NT2/D1 (cell line): ENCODE measurements at places on chromosomes 3 and 15.

- peak; percentile 89 for DNase-seq
These were observed at the start of gene HSPBAP1 for GRCh38 chr3:122793568-122794416. HSPBAP1 (minus strand) TSS chr3:122793831; CDS start chr3:122793680, 151 bp downstream.

DNA sequence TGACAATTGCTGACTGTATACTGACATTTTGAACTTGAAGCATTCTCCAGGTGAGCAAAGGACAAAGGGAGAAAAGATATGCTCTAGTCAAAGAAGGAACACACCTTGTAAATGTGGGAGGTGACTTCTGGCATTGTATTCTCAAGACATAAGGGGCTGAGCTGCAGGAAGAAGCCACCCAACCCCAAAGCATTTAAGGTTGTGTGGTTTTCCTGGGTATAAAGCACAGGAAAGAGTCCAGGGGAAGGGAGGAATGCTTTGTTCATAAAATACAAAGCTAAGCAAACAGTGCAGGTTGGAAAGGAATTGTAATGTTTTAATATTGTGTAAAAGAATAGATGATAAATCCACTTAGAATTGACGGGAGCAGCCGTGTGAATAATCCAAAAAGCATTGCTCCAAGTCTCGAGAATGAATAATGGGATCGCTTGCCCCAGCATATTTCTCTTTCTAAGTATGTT lies 102.4 kb upstream of the LRIG1 start:
- no peak for DNase-seq

GRCh38 chr15:54353726-54354125 lies 375.5 kb downstream of the UNC13C start:
- no peak for DNase-seq

GRCh38 chr3:111936191-111936841 lies 42.5 kb upstream of the ABHD10 start:
- DNase-seq, result no peak

- DNase-seq, result no peak
These were observed 187.4 kb downstream of the MECOM start for GRCh38 chr3:169475978-169476698.

- DNase-seq, result no peak
These were observed 88.8 kb downstream of the HES1 start for GRCh38 chr3:194224471-194225417.

DNA sequence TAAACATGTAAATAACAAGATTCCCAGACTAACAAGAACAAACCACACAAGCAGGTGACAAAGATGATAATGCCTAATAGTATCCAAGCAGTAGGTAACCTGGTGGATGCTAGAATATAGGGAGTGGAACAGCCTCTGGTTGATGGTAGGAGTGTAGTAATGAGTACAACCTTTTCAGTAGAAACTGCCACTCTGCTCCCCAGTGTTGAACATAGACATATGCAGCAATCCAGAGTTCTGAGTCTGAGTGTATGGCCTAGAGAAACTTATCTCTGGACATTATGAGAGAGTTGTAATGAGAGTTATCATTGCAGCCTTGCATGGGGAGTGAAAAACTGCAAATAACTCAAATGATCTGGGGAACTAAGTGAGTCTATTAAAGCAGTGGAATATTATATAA lies 76.1 kb upstream of the ACAD9 start:
- DNase-seq, result no peak

GRCh38 chr3:103515116-103515515 lies 1080.3 kb downstream of the ZPLD1 start:
- DNase-seq, result no peak

- DNase-seq, result no peak
These were observed 24.2 kb downstream of the UBE2Q2 start for GRCh38 chr15:75867449-75867848.

GRCh38 chr3:183252973-183253527 lies at the start of gene B3GNT5:
B3GNT5 (plus strand) TSS chr3:183253253; CDS start chr3:183269799, 16,546 bp downstream.
- DNase-seq, result no peak

DNA sequence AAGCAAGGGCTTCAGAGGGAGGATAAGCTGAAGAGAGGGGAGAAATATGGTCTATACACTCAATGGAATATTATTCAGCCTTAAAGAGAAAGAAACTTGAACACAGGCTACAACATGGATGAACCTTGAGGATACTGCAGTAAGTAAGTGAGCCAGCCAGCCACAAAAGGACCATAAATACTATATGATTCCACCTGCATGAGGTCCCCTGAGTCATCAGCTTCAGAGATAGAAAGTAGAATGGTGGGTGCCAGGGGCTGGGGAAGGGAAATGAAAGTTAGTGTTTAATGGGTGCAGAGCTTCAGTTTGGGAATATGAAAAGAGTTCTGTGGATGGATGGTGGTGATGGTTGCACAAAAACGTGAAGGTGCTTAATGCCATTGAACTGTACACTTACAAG lies 68.4 kb upstream of the SEC13 start:
- DNase-seq, result no peak

GRCh38 chr15:101159936-101160815 lies 91.7 kb downstream of the CHSY1 start:
- no peak for DNase-seq

GRCh38 chr3:62962714-62963113 lies 87.5 kb upstream of the CADPS start:
- DNase-seq, result no peak

GRCh38 chr3:51974277-51974962 lies 444 bp upstream of the ABHD14A start:
- DNase-seq, result no peak

- no peak for DNase-seq
These were observed 25.1 kb upstream of the ETV5 start for GRCh38 chr3:186133980-186134379.

- no peak for DNase-seq
These were observed 460.9 kb upstream of the KCNMB2 start for GRCh38 chr3:178075344-178075743.

- DNase-seq, result no peak
These were observed 159.4 kb upstream of the CHRM5 start for GRCh38 chr15:33808720-33809457.

DNA sequence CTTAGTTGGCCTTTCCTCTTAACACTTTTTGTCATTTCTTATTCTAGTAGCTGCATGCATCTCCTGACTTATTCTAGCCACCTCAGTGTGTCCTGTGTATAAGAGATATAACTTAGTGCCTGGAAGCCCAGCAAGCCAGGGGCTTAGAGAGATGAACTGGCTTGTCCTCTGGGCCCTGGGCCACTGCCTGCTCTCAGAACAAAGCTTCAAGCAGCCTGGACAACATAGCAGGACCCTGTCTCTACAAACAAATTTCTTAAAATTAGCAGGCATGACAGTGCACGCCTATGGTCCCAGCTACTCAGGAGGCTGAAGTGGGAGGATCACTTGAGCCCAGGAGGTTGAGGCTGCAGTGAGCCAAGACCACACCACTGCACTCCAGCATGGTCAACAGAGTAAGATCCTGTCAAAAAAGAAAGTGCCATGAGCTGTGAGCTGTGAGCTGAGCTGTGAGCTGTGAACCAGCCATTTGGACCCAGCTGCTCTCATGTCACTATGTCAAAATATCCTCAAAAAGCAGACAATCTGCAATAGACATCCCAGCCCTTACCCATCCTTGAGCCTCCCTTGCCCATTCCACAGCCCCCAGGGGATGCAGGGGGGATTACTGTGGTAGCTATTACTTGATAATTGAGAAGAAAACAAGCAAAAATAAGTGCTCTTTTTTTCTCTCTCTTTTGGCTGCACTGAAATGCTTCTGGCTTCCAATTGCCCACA lies 174.5 kb downstream of the OPA1 start:
- DNase-seq, result no peak

GRCh38 chr3:16369885-16370284 lies 104.9 kb downstream of the OXNAD1 start:
- peak; percentile 47 for DNase-seq

DNA sequence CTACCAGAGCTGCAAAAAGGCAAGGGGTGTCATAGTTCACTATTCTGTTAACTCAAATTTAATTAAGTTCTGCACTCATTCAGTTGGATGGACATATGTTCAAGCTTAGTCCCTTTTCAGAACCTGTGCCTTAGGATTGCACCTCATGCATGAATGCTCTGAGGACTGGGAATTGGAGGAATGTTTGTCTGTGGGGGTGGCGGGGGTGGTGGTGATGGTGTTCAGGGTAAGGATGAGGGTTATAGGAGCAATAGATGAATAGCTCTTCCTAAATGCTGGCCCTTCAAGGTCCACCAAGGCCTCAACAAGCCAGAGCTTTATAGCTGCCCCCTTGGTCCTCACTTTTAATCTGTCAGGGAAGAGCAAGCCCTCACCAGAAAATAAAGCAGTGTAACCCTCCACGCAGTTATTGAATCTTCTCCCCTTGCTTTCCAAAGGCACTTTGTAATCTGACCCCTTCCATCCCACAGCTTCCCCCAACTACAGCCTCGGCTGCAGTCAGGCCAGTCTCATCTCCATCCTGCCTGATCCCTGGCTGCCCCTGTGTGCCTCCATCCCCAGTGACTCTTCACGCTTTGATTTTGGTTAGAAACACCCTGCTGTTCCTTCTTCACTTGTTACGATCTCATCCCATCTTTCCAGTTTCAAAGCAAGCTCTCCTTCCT lies 221.6 kb upstream of the LMCD1 start:
- no peak for DNase-seq

DNA sequence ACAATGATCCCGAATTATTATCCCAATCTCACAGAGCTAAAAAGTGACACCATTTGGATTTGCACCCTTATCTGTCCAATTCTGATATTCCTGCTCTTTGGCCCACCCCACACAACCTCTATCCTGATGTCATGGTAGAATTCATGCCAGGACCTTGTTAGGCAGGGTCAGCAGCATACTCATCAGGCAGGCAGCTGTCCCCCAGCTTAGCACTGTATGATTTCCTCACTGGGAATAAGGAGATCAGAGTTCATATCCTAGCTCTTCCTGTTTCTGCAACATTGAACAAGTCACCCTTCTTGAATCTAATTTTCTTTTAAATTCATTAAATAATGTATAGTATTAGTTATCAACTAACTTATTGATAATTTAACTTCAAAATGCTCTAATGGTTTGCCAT lies 12.0 kb upstream of the C3orf80 start:
- no peak for DNase-seq

DNA sequence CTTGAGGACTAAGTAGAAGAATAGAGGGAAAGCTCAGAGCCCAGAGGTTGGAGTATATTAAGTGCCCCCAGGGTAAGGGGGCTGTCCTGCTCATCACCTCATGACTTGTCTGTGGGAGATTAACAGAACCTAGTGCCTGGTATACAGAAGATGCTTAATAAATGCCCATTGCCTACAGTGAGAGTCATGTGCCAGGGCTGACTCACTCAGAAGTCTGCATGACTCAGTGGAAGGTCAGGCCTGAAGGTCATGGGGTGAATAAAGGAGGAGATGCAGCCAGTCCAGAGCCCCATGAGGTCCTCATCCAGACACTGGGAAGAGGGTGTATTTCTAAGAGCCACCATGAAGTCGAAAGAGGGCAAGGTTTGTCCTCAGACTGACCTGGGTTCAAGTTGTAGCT lies 62.5 kb upstream of the TLE3 start:
- no peak for DNase-seq

GRCh38 chr15:41982133-41982930 lies 10.0 kb upstream of the EHD4 start:
- no peak for DNase-seq

DNA sequence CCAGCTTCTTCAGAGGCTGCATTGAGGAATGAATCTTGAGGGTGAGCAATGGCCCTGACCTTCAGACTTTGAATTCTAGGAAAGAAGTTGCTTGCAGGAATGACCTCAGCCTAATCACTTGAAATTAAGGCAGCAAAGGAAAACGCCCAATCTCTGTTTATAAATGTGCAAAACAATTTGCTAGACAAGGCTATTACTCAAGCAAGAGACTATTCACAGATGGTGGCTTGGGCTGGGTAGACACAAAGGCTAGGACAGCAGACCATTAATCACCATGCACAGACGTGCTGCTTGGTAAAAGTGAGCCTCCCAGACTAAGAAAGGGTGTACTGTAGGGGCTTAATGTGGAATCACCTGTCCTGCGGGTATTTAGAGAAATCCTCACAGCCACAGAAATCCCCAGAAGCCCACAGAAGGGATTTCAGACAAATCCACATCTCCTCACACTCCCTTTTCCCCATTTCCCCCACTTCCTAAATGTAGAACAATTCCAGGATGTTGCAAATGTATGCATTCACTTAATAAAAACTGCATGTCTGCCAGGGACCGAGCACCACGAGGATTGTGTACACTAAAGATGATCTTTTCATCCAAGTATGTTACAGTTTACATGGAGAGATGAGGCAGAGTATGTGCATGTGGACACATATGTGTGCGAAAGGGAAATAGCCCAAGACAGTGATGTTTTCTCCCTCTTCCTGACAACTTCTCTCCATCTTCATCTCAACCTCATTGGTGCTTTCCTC lies 259.5 kb downstream of the THSD4 start:
- no peak for DNase-seq

DNA sequence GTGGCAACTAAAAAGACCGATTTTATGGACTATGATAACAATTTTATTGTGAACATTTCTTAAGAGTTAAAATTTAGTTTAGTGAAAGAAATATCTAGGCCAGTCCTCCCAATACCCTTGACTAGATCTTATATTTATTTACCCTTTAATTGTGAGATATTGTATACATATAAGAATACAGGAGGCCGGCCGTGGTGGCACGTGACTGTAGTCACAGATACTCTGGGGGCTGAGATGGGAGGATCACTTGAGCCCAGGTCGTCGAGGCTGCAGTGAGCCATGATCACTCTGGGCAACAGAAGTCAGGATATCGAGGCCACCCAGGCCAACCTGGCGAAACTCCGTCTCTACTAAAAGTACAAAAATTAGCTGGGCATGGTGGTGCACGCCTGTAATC lies 756 bp upstream of the RMDN3 start:
- no peak for DNase-seq

DNA sequence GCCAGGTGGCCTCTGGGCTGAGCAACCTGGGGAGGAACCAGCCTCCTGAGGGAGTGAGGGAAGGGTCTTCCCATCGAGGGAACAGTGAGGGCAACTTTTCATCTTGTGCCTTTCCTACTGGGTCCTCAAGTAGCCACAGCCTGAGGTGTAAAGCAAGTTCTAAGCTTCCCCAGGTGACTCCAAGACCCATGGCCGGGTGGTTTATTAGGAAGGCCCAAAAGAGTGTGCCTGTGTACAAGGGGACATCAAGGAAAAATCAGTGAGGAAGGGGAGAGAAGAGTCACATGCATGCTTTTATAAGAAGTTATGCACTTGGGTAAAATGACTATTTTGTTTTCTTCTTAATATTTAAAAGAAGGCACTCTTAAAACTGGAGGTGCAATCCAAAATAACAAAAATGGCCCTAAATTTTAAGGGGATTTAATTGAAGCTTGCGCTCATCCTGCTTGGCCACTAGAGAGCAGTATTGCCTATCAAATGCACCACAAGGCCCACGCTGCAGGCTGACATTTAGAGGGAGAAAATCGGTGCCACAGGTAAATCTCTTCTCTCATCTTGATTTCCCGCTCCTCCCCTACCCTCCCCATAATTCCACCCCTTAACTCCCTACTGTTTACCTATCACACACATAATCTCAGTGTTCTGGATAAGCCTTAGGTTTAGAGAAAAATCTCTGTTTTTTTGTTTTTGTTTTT lies 6.7 kb downstream of the NANOGP8 start:
- peak; percentile 39 for DNase-seq

- DNase-seq, result no peak
These were observed 377.2 kb downstream of the RAP2B start for GRCh38 chr3:153539263-153539662.
